ENCODE measurements at places on chromosomes 2 and 18.

- DNase-seq, result no peak
Observed at GRCh38 chr2:128639693-128640092, 321.0 kb upstream of the HS6ST1 start.

- no peak for DNase-seq
Observed at GRCh38 chr18:23229472-23229871, 94.2 kb downstream of the CABLES1 start.

GRCh38 chr2:197028230-197028629 is 101.7 kb upstream of the PGAP1 start:
- peak; percentile 57 for DNase-seq

DNA sequence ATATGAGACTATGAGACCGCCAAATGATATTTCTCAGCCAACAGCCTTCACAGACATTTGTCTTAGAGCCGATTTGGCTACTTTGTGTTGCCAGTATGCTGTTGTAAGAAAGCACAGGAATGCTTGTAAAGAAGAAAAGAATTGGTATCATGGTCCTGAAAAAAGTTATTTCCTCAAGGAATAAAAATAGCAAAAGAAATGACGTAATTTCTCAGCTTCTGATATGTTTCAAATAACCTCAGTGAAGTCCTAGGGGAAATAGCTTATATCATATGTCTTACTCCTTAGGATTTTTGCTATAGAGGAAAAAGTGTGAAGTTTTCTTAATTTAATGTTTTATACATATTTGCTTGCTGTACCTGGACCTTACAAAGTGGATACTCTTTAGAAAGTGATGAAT is 23.0 kb downstream of the SCN1A start:
- no peak for DNase-seq

DNA sequence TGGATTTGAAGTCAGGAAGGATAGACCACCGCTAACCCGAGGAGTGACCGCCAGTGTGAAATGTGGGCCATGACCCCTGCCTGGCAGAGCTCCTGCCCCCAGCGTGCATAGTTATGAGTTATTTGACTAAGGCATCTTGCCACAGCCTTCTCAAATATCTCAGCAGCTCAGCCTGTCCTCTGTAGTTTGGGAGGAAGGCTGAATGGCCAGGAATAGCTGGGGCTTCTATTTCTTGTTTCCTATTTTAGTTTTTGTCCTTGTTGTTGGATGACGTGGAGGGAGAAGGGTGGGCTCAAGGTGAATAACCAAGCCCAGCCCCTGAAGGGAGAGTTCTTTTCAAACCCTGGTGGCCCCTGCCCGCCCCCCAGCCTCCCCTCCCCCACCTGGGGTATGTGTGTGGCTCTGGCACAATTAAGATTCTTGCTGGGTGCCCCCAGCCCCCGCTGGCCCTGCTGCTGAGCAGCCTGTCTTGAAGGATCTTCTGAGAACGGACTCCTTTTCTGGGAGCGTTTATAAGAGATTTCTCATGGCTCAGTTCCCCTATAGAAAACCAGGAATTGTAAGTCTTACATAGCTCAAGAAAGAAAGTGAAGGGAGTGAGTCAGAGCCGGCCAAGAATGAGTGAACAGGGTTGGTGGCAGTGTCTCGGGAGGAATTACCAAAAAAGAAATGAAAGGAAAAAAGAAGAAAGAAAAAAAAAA is 157.4 kb downstream of the GLI2 start:
- peak; percentile 35 for DNase-seq

DNA sequence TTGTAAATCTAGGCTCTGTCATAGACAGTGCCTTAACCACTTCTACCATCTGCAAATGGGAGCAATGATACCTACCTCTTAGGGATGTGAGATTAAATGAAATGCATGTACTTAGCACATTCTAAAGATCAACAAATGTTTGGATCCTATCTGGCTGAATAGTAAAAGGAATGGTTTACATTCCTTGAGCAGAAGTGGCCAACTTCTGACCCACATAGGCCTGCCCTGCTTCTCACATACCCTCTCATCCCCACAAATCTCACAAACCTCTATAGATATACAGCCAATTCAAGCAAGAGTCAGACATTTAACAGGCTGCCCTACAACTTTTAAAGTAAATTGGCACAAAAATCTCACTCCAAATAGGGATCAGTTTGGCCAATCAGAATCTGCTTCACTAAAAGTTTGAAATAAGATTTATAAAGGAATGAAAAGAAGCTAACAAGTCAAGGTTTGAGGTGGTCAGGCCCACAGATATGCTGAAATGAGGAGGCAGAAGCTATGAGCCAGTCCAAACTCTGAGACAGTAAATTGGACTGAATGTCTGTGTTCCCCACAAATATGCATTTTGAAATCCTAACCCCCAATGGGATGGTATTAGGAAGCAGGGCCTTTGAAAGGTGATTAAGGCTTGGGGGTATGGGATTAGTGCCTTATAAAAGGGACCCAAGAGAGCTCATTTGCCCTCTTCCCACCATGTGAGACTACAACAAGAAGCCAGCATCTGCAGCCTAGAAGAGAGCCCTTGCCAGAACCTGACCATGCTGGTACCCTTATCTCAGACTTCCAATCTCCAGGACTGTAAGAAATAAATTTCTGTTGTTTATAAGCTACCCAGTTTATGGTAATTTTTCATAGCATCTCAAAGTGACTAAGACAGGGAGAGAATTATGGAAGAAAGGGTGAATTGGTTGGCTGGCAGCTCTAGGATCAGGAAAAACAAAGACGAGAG is 227.8 kb upstream of the RBMS1 start:
- no peak for DNase-seq

- DNase-seq, result peak; percentile 96
Observed at GRCh38 chr2:126657148-126657635, 1.2 kb downstream of the GYPC start.

DNA sequence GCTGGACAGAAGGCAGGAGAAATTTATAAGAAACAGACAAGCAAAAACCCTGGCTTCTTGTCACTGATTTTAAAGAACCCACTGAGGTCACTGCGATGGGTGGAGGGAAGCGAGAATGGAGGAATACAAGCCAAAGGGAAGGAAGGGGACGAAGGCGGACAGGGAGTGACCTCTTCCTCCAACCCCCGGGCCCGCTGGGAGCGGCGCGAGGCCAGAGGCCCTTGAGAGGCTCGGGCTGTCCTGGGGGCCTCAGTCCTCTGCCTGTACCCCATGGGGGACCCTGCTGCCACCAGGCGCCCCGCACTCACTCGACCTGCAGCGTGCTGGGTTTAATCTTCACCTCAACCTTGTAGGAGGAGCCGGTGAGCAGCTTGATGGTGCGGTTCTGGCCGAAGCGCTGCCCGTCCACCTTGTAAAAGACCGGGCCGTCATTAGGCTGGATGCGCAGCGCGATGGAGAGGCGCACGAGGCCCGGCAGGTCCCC is 793 bp downstream of the CNRIP1 start:
- peak; percentile 15 for DNase-seq

DNA sequence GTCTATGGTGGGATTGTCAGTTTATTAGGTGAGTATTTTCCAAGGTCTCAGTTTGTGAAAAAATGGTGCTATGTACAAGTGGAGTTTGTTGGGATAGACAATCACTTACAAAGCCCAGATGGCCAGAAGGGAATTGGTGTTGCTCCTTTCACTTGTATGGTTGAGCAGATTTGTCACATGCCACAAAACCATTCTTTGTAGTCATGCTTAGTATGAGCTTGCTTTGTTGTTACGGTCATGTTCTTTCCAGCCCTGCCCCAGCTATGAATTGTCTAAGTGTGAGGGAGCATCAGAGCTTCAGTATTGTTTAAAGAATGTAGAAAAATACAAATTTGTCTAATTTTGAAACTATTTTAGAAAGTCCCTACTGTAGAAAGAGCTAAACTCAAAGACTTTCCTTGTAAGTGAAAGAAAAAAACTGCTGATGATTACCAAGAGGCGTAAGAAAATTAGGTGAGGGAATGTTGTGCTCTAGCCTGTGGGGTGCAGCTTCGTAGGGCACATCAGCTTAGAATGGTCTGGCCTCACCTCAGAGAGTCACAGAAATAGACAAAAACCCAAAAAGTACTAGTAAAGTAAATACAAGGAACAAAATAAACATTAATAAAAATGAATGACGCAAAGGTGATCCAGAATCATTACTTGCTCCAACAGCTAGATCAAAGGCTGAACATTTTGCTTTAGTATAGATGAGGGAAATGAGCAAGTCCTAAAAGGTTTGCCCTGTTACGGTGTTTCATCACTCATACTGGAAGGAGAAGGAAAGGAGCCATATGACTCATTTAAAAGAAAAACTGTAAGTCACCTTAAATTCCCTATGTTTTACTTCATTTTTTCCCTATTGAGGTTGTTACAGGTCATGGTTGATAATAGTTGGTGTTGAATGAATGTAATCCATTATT is 9.2 kb downstream of the TGIF1 start:
- no peak for DNase-seq

DNA sequence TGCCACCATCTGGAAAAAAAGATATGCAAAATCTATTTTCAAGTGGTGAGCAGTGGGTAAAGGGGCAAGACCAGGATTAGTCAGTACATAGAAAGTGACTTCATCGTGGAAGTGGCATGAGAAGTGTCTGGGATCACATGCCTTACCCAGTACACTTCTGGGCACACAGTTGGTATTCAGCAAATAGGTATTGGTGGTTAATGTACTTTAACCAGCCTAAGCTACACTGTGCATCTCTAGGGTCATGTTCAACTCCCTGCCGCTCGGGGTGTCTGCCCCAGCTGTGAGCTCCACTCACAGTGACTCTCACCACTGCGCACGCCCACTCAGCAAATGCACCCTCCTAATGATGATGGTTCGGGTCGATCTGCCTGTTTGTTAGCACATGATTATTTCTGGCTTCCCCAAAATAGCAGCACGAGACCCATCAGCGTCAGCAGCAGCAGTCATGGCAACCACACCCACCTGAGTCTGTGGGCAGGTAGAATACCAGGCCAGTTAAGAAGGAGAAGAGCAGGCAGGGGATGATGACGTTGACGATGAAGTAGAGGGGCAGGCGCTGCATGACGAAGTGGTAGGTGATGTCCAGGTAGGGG is 11.1 kb downstream of the CHRNA1 start:
- DNase-seq, result peak; percentile 24
